Islet precursor cell (in vitro differentiated cells): ENCODE measurements at places on chromosomes 12 and 14.

DNA sequence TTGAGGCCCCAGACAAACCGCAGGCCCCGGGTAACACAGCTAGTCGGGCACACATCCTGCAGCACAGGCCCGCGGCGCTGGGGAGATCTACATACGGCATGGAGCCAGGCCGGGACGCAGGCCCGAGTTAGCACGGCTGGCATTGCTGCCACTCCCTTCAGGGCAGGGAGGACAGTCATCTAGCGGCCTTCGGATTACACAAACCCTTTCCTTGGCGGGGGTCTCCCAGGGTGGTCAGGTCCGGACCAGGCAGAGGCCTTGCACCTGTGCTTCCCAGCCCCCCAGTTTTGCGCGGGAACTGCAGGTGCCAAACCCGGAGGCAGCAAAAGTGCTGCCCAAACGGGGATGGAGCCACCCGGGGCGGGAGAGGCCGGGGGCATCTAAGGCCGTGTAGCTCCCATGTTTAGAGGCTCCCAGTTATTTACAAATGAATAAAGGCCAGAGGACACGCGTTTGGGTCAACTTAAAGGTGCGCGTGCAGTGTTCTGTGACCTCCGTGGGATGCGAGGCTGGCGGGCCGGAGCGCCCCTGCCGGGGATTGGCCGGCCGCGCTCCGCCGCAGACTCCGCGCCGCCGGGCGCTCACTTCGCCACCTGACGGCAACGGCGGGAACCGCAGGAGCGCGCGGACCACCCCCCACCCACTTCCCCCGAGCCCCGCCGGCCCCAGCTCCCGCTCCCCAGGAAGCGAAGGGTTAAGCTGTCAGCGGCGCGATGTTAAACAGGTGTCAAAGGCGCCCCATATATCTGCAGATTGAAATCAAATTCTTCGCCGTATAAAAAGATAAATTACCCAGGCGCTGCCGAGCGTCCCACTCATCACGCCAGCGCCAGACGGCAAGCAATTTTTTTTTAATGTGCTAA lies 18.1 kb downstream of the VSX2 start:
- peak; percentile 59 for DNase-seq

- no peak for DNase-seq
These were observed 7.8 kb upstream of the PGF start for GRCh38 chr14:74963178-74963704.

- DNase-seq = no peak
These were observed 12.7 kb downstream of the SAMD4A start for GRCh38 chr14:54579621-54580020.

DNA sequence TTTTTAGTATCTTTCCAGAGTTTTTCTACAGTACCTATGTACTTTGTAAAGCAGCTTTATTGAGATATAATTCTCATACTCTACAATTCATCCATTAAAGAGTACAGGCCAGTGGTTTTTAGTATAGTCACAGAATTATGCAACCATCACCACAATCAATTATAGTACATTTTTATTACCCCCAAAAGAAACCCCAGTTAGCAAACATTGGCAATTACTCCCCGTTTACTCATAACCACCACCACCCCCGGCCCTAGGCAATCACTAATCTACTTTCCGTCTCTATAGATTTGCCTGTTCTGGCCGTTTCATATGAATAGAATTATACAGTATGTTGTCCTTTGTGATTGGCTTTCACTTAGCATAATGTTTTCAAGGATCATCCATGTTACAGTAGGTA lies 119.8 kb downstream of the KICS2 start:
- DNase-seq = no peak

DNA sequence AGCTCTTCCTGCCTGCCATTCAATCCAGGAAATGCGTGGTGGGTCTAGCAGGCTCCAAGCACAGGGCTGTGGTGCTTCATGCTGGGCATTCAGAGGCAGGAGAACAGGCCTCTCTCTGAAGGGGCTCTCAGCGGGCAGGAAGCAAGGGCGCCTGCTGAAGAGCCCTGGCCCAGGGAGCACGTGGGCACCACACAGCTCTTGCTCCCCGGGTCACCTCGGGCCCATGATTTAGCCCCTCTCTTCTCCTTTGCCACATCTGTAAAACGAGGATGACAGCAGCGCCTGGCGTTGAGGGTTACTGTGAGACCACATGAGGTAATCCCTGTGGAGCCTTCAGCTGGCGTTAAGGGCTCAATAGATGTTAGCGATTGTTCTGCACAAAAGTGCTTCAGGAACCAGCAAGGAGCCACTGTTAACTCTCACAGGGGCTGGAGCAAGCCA lies 37.6 kb upstream of the SPTLC2 start:
- DNase-seq = no peak

- DNase-seq = peak; percentile 92
These were observed 9.0 kb downstream of the ASIC1 start for GRCh38 chr12:50066402-50066801.

GRCh38 chr12:91778938-91779400 lies 366.7 kb downstream of the BTG1 start:
- peak; percentile 95 for DNase-seq

GRCh38 chr12:120474616-120474960 lies 5.0 kb upstream of the SRSF9 start:
- peak; percentile 97 for DNase-seq

DNA sequence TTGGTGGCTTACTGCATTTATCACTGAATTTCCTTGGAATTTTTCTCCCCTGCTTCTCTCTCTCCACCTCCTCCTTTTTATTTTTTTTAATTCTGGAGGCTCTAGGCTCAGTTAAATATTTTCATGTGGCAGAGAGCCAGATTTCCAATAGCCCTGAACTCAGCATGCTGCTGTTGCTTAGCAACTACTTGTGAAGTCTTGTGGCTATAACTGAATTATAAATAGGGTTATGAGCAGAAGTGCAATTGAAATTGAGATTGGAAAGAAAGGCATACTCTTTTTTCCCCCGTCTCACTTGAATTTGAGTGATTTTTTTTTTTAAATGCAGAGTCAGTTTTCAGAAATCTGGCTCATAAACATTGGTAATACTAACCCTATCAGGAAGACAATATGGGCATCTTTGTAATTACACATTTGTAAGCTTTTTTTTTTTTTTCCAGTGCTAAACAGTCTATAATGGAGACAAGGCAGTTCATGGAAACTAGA lies 38.3 kb downstream of the ATF7IP start:
- no peak for DNase-seq
